ENCODE measurements at places on chromosomes 6 and 20.

DNA sequence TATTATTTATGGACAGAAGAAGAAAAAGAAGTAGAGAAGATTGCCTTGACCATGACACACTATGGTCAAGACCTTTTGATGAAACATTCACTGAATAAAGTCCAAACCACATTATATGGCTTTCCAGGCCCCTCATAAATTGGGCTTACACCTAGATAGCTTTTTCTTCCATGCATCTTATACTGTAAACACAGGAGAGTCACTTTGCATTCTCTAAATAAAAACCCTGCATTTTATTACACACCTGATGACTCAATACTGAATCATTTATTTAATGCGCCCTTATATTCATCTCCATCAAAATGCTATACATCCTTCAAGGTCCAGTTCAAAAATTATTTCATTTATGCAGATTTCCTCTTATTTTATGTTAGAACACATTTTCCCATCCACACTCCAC is 78.0 kb downstream of the COL21A1 start:
- DNase-seq, result no peak

GRCh38 chr6:75166773-75167172 is 39.1 kb downstream of the COL12A1 start:
- no peak for DNase-seq

DNA sequence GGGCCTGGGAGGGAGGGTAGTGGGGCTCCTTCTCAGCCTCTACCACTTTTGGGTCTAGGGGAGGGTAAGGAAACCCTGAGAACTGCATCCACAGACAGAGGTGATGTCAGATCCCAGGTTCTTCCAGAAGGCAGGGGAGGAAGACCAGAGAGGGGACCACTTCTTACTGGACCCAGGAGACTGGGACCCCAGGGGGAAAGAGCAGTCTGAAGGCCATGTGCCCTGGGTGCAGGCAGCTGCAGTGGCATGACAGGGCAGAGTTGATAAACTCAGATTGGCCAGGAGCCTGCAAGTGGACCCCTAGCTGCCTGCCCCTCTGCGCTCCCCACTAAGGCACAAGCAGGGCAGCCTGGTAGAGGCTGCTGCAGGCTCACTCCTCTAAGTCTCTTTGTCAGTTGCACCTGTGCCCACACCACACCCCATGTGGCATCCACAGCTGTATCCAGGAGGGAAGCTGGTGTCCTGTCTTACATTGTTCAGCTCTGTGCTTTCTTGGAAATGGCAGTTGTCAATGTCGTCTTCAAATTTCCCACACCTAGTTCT is 2.7 kb downstream of the CST9L start:
- no peak for DNase-seq

- no peak for DNase-seq
Measured at GRCh38 chr20:50541606-50542041, 31.4 kb downstream of the PTPN1 start.

- no peak for DNase-seq
Measured at GRCh38 chr6:103326760-103327757, 1532.7 kb downstream of the HACE1 start.

GRCh38 chr20:33624399-33624798 is 37.7 kb upstream of the C20orf144 start:
- no peak for DNase-seq

DNA sequence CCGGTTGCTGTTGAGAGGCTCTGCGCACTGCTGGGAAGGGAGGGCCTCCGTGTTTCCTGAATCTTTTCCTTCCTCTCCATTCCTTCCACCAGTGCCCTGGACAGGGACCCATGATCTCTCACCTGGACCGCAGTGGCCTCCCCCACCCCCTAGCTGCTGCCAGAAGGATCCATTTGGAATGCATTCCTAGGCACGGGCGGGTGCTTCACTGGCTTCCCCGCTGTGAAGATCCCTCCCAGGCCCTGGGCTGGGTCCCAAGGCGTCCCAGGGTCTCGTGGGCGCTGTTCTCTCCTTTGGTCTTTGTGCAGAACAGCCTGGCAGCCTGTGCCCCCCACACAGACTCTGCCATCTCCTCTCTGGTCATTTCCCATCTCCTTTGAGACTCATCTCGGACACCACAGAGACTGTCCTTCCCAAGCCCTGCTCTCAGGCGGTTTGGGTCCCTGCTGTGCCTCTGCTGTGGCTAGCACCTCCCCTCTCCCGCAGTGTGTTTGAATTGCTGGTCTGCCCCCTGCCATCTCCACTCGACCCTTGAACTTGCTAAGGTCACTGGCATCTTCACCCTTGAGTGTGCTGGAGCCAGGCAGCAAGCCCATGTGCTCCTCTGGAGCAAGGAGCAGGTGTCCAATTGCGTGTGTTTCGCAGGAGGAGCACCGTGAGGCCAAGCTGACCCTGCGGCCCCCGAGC is 59.0 kb downstream of the TCP11 start:
- no peak for DNase-seq

DNA sequence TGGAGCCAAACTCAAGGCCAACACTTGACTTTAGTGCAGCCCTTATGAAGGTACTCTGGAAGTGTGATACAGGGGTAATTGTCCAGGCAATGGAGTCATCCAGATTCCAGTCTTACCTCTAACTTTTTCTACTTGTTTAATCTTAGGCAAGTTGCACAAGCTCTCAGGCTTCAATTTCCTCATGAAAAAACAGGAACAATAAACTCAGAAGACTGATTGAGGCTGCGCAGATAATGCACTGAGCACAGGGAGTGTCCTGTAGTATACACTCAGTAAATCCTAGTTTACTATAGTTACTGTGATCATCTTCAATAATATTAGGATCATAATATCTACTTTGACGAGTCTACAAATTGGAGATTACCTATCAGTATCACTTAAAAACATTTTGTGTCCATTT is 127.5 kb upstream of the SMLR1 start:
- no peak for DNase-seq

DNA sequence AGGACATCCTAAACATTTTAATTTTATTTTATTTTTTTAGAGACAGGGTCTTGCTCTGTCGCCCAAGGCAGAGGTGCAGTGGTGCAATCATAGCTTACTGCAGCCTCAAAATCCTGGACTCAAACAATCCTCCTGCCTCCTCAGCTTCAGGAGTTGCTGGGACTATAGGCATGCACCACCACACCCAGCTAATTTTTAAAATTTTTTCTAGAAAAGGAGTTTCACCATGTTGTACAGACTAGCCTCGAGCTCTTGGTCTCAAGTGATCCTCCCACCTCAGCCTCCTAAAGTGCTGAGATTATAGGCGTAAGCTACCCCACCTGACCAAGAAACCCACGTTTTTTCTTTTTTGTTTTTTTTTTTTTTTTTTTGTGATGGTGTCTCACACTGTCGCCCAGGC is 33.3 kb downstream of the BAK1 start:
- no peak for DNase-seq

- no peak for DNase-seq
Measured at GRCh38 chr20:1526310-1526709, 31.2 kb downstream of the SIRPD start.

GRCh38 chr20:36017048-36017951 is 48.9 kb downstream of the CNBD2 start:
- no peak for DNase-seq

DNA sequence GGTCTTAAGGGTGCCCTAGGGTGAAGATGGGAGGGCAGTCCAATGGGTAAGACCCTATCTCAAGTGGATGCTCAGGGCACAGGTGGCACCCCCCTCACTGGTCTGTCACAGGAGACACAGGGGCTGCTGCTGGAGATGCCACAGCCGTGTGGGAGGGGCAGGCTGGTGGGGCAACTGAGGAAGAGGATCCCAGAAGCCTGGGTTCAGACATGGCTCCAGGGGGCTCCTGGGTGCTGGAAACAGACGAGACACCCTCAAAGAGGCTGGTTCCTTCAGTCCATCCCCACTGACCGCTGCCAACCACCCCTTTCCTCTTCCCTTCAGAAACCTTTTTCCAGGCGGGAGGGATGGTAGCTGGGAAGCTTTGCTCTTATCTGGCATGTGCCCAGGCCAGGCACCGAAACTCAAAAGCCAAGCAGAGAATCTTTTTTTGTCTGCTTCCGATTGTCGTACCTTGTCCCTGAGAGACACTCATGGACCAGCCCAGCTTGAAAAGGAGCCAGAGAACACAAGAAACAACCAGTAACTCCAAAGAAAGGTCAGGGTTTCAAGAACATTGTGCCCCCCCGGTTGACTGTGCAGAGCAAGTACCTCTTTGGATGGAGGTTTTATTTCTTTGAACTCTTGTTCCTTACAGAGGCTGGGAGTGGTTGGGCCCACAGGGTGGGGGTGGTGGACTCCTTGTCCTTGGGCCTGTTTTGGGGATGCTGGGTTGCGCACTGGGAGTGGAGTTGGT is 28.5 kb upstream of the EMILIN3 start:
- DNase-seq, result no peak

DNA sequence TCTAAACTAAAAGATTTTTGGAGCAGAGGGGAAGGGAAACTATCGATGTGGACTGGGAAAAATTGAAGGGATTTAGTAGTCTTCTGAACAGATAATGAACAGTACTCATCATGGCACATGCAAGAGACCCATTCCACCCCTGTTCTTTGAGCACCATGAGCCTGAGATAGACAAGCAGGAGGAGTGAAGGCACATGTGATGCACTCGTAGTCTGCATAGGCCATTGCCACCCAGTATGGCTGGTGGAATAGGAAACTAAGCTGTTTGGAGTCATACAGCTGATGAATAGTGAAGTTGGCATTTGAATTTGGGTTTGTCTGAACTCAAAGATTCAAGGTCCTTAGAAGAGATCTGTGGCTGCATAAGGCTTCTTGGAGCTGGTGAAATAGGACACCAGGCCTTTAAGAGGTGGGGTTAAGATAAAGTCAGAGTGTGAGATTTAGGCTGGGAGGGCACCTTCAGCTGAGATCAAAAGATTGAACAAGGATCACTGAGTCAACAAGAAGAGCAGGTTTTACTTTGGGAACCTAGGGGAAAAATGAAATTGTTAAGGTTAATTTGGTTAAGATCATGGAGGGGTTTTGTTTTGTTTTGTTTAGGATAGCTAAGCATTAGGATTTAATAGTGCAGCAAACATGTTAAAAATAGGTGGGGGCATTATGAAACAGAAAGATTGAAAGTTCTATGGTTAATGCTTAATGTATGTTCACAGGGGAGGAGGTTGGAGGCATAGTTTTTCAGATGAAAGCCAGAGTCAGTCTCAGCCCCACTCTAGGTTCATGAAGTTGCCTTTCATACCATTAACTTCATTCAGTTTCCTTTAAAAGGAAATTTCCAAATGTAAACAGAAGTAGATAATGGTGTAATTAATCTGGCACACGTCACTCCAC is 148.8 kb downstream of the ARID1B start:
- DNase-seq, result no peak

- DNase-seq, result no peak
Measured at GRCh38 chr6:121884620-121885019, 449.2 kb downstream of the GJA1 start.

- no peak for DNase-seq
Measured at GRCh38 chr6:140475086-140475485, 1100.6 kb upstream of the CITED2 start.

DNA sequence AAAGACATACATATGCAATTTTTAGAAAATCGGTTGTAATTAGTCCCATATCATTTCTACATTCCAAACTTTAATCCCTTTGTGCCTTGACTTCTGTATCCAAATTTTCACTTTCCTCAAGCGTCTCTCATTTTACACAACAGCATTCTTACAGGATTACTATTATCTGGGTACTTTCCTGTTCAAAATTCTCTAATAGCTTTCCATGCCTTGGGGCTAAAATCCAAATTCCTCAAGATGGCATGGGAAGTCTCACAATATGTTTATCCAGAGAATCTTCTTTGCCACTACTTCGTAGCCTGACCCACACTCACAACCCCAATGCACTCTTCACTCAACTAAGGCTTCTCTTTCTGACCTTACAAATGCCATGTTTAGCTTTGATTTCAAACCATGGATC is 125.0 kb downstream of the TBX18 start:
- DNase-seq, result no peak

DNA sequence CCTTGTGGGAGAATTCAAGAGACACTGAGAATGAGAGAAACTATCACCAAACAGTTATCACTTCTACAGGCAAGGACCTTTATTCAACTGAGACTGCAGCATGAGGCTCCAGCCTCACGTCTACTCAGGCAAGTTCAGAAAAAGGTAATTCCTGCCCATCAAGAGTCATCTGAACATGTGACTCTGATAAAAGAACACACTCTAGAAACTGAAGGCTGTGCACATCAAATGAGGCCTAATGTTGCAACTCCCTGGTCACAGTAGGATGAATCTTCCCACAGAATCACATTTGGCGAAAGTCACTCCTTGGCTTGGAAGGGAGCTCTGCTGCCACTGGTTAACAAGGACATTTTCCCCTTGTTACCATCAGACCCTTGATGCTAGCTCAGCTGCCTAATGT is 71.2 kb upstream of the EMILIN3 start:
- no peak for DNase-seq

- no peak for DNase-seq
Measured at GRCh38 chr6:33206864-33207551, 1.3 kb upstream of the RING1 start.

DNA sequence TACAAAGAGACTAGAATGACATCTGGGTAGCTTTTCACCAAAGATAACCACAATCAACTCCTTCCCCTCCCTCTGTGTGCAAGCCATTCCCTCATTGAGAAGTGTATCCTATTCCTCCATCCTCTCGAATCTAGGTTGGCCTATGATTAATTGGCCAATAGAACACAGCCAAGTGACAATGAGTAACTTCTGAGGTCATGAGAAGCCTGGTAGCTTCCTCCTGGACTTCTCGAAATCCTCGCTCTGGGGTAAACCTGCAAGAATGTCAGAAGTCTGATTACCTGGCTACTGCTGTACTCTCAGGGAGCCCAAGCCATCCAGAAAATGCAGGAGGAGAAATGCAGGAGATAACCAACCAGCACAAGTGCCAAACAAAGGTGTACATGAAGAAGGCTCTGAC is 13.1 kb downstream of the ARHGAP18 start:
- DNase-seq, result no peak

DNA sequence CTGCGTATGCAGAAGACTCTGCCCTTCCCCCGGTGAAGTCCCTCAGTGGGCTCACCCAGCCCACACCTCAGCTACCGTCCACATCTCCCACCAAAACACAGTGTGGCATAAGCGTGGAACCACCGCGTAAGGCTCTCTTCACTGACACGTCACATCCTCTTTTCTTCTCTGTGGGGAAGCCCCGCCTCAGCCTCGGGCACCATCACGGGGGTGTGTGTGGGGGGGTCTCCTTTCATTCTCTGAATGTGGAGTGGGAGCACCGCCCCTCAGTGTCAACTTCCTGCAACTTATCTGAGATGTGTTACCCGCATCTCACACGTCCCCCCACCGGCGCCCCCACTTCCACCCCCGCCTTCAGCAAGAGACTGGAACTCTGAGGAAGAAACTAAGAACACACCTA is 388.4 kb upstream of the JARID2 start:
- DNase-seq, result no peak

DNA sequence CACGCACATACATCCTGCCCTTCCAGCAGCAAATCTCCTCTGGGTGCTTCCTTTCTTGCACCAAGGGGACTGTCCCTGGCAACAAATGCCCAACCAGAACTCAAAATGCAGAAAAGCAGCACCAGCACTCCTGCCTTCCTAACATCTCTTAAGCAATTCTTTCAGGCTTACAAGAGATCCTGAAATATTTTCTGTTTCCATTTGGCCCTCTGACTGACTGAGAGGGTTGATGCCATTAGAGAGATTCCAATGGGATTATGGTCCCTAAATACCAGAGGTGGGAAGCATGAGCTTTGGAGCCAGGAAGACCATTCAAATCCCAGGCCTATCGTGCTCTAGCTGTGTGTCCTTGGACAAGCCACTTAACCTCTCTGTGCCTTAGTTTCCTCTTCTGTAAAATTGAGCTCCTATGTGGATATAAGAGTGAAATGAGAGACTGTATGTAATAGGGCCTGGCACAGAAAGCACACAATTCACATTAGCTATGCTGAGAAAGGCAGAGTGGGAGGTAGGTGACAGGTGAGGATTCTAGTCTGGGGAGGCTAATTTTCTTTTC is 56.8 kb downstream of the PRDM1 start:
- DNase-seq, result no peak

- DNase-seq, result no peak
Measured at GRCh38 chr6:32092760-32093497, 16.2 kb downstream of the TNXB start.

Data from RPMI8226 (cell line).